ENCODE measurements at places on chromosomes 16 and 17. TPM values are rescaled to one million over a fixed set of nuclear protein-coding genes. Genes with fewer than 3 reads are reported as not detected.

The SCIMP gene
- 0.33 TPM for total RNA-seq

The OSGIN1 gene
- 5.2 TPM for total RNA-seq

The CX3CL1 gene
- total RNA-seq, result 19.1 TPM

The TERF2IP gene
- total RNA-seq, result 77.1 TPM

The FBXW10 gene
- not detected for total RNA-seq

The TMEM238L gene
- not detected for total RNA-seq

The CIBAR2 gene
- not detected for total RNA-seq

The G6PC1 gene
- not detected for total RNA-seq

The CDC6 gene
- total RNA-seq, result 0.66 TPM

The SLC6A2 gene
- not detected for total RNA-seq

The STX1B gene
- 0.33 TPM for total RNA-seq

The KRT33B gene
- not detected for total RNA-seq

The ZNRF1 gene
- total RNA-seq, result 9.3 TPM

DNA sequence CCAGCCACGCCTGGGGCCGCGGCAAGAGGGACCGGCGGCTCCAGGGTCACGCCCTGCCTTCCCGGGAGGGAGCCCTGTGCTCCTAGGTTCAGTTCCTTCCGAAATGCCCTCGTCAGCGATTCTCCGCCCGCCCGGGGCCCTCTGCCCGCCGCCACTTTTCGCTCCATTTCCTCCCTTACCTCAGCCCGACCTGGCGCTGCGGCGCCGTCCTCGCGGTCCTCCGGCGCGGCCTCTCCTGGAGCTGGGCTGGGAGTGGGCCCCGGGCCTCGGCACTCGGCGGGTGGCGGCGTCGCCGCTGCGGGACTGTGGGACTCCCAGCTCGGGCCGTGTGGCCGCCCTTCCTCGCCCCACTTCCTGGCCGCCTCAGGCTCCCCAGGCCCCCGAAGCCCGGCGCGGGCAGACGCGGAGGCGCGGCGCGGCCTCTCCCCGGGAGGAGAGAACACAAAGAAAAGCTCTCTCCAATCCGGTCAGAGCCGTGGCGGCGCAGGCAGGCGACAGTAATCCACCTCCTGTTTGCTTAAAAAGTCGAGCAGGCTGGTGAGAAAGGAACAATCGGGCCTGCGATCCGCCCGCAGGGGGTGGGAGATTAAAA, 1.6 kb downstream of the BAHCC1 start:
- H3K4me3 ChIP-seq, result peak overlapping the region; percentile 24
- no peaks in the 10 kb centered on the region for H3K36me3 ChIP-seq
- H3K4me1 ChIP-seq, result peaks cover 59% of the 10 kb centered on the region
- H3K27me3 ChIP-seq, result no peaks in the 10 kb centered on the region

DNA sequence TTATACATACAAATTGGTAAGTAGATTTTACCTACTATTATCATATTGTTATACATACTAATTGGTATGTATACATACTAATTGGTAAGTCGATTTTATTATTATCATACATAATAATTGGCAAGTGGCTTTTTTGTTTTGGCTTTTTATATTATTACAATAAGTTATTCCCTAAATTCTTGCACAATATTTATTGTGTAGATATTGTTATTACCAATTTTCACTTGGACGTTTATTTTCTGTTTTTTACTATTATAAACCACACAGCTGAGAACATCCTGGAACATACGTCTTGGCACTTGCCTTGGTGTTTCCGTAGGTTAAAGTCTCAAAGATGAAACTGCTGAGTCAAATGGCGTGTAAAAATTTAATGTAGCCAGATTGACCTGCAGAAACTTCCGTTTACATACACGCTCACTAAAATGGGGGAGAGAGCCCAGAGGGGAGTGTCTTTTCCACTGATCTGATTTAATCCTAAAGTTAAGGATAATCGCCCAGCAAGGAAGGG, 18.9 kb downstream of the GNGT2 start:
- no peak for DNase-seq
- H3K36me3 ChIP-seq, result no peaks in the 10 kb centered on the region
- H3K27ac ChIP-seq, result peak overlapping the region; percentile 86
- H3K4me1 ChIP-seq, result peaks cover 10% of the 10 kb centered on the region
- H3K27me3 ChIP-seq, result no peaks in the 10 kb centered on the region

DNA sequence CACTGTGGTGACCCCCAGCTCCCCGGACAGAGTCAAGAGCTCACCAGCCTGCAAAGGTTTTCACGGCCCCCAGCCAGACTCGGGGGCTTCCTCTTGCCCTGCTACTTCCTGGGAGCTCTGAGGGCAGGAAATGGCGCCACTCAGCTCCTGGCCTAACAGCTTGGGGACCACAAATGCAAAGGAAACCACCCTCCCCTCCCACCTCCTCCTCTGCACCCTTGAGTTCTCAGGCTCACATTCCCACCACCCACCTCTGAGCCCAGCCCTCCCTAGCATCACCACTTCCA, 375 bp upstream of the SPN start:
- H3K4me1 ChIP-seq, result no peaks in the 10 kb centered on the region
- no peaks in the 10 kb centered on the region for H3K36me3 ChIP-seq
- no peak overlapping the region for H3K4me3 ChIP-seq
- no peak for DNase-seq
- no peaks in the 10 kb centered on the region for H3K27me3 ChIP-seq

GRCh38 chr16:78990309-78990701, 610.2 kb downstream of the MAF start:
- no peak for DNase-seq
- no peaks in the 10 kb centered on the region for H3K36me3 ChIP-seq
- H3K27ac ChIP-seq, result no peak overlapping the region
- no peak overlapping the region for H3K4me3 ChIP-seq
- H3K27me3 ChIP-seq, result no peaks in the 10 kb centered on the region
- H3K4me1 ChIP-seq, result no peaks in the 10 kb centered on the region

DNA sequence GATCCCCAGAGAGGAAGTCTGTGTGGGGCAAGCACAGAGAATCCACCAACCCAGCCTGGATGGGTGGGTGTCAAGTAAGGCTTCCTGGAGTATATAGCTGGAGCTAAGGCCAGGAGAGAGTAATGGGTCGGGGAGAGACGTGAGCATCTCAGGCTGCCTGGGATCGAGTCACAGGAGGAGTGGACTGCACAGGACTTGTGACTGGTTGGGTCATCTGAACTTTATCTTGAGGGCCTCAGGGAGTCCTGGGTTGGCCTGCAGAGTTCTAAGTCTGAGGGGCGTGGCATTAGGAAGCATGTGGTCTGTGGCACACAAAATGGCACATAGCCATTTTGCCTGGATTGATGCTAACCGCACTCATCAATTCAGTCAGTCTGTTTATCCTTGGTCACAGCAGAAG, 1.5 kb downstream of the PLA2G15 start:
- H3K4me1 ChIP-seq, result peaks cover 20% of the 10 kb centered on the region
- H3K27me3 ChIP-seq, result no peaks in the 10 kb centered on the region
- no peak overlapping the region for H3K27ac ChIP-seq
- H3K36me3 ChIP-seq, result no peaks in the 10 kb centered on the region
- no peak overlapping the region for H3K4me3 ChIP-seq

GRCh38 chr17:81978524-81979298, 1.3 kb downstream of the ASPSCR1 start:
- no peaks in the 10 kb centered on the region for H3K36me3 ChIP-seq
- no peak overlapping the region for H3K27ac ChIP-seq
- no peak overlapping the region for H3K4me3 ChIP-seq
- no peaks in the 10 kb centered on the region for H3K27me3 ChIP-seq
- no peak for DNase-seq
- peaks cover 20% of the 10 kb centered on the region for H3K4me1 ChIP-seq

- no peak overlapping the region for H3K27ac ChIP-seq
- H3K4me1 ChIP-seq, result peaks cover 26% of the 10 kb centered on the region
- no peaks in the 10 kb centered on the region for H3K27me3 ChIP-seq
- peak; percentile 35 for DNase-seq
- H3K4me3 ChIP-seq, result no peak overlapping the region
These were observed 36.1 kb downstream of the HIC1 start for GRCh38 chr17:2090804-2091534.

DNA sequence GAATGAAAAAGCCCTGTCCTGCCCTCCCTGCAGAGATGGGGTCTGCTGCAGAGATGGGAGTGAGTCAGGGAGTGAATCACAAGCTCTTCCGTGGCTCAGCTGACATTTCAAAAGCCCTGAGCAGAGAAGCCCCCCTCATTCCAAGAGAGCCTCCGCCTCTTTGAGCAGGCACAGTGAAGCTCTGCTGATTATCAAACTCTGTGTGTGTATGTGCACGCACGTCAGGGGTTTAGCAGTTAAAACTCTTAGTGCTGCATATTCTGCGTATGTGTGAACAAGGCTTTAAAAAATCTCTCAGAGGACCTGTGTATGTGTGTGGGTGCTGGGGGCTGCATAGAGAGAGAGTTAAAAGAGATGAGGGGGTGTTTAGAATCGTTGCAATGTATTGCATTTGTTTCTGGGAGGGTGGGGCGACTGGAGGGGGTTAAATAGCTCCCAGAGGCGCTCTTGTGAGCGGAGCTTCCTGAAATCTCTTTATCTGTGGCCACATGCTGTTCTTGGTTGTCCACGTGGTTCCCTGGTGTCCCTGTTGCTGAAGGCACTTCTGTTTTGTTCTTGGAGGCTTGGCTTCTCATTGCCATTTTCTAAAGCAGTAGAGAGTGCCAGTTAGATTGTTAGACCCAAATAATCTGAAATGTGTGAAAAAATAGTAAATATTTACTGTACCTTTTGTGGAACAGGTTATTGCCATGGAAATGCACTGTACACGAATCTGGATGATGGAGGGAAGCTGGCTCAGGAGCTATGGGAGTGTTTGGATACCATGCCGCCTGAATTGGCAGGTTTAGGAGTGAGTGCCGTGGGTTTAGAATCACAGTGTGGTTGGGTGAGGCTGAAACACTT, 116.6 kb downstream of the PRKCB start:
- peak; percentile 38 for DNase-seq
- no peaks in the 10 kb centered on the region for H3K36me3 ChIP-seq

GRCh38 chr17:64335486-64335885, 55.2 kb downstream of the PECAM1 start:
- H3K27me3 ChIP-seq, result no peaks in the 10 kb centered on the region
- no peaks in the 10 kb centered on the region for H3K4me1 ChIP-seq
- DNase-seq, result no peak
- no peaks in the 10 kb centered on the region for H3K36me3 ChIP-seq

- no peak overlapping the region for H3K4me3 ChIP-seq
- H3K27me3 ChIP-seq, result no peaks in the 10 kb centered on the region
- H3K4me1 ChIP-seq, result peaks cover 19% of the 10 kb centered on the region
- H3K36me3 ChIP-seq, result no peaks in the 10 kb centered on the region
- no peak overlapping the region for H3K27ac ChIP-seq
These were observed 76.4 kb downstream of the SREBF1 start for GRCh38 chr17:17760350-17760749.

GRCh38 chr17:31048780-31049179, 46.0 kb upstream of the NF1 start:
- H3K4me3 ChIP-seq, result no peak overlapping the region
- DNase-seq, result no peak
- no peaks in the 10 kb centered on the region for H3K27me3 ChIP-seq
- no peaks in the 10 kb centered on the region for H3K4me1 ChIP-seq
- no peak overlapping the region for H3K27ac ChIP-seq

DNA sequence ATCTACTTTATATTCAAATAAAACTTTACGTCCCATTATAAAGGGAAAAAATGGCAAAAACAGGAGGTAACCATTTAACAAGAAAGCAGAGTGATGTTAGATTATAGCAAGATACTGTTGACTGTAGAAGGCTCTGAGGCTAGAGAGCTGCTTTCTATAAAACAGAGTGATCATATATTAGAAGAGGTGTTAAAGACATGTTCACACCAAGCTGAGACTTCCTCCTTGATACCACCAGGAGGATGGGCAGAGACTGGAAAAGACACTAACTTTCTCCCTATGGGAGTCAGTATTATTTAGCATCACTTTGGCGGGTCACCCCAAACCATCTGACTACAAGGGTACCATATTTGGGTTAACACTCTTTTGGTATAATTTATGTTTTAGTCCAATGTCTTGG, 687 bp upstream of the CIITA start:
- DNase-seq, result no peak
- peaks cover 30% of the 10 kb centered on the region for H3K4me1 ChIP-seq
- no peaks in the 10 kb centered on the region for H3K36me3 ChIP-seq
- H3K27me3 ChIP-seq, result no peaks in the 10 kb centered on the region
- no peak overlapping the region for H3K27ac ChIP-seq

GRCh38 chr16:4180511-4180910, 61.4 kb downstream of the SRL start:
- no peak overlapping the region for H3K27ac ChIP-seq
- peaks cover 11% of the 10 kb centered on the region for H3K4me1 ChIP-seq
- H3K27me3 ChIP-seq, result no peaks in the 10 kb centered on the region
- no peaks in the 10 kb centered on the region for H3K36me3 ChIP-seq
- no peak for DNase-seq

DNA sequence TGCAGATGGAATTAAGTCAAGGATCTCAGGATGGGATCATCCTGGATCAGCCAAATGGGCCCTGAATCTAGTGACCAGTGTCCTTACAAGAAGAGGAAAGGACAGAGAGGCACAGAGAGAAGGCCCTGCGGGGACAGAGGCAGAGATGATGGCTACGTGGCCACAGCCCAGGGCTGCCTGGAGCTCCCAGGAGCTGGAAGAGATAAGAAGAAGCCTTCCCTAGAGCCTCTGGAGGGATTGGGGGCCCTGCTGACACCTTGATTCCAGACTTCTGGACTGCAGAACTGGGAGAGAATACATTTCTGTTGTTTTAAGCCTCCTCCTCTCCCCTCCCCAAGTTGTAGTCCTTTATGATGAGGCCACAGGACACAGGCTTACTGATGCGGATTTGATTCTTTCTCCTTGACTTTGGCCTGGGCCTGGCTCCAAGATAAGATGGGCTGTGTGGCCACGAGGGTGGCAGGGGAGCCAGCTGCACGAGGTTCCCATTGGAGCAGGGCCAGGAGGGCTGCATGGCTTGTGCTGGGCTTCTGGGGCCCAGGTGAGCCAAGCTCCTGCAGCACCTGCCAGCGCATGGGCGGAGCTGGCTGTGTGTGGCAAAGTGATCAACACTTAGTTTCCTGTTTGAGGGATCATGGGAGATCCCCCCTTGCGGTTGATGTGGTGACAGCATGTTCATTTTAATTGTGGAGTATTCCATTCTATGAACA, 146.1 kb downstream of the IRF8 start:
- H3K27me3 ChIP-seq, result no peaks in the 10 kb centered on the region
- H3K36me3 ChIP-seq, result no peaks in the 10 kb centered on the region
- no peaks in the 10 kb centered on the region for H3K4me1 ChIP-seq
- H3K4me3 ChIP-seq, result no peak overlapping the region
- no peak overlapping the region for H3K27ac ChIP-seq

- H3K27ac ChIP-seq, result no peak overlapping the region
- H3K27me3 ChIP-seq, result no peaks in the 10 kb centered on the region
- H3K4me3 ChIP-seq, result no peak overlapping the region
- H3K4me1 ChIP-seq, result no peaks in the 10 kb centered on the region
- DNase-seq, result no peak
- no peaks in the 10 kb centered on the region for H3K36me3 ChIP-seq
These were observed 123.0 kb upstream of the ASIC2 start for GRCh38 chr17:33416131-33416530.

- H3K4me1 ChIP-seq, result no peaks in the 10 kb centered on the region
- no peaks in the 10 kb centered on the region for H3K27me3 ChIP-seq
- H3K36me3 ChIP-seq, result no peaks in the 10 kb centered on the region
- DNase-seq, result no peak
- no peak overlapping the region for H3K4me3 ChIP-seq
- H3K27ac ChIP-seq, result no peak overlapping the region
These were observed 11.5 kb downstream of the SLX4 start for GRCh38 chr16:3599922-3600321.

- peaks cover 17% of the 10 kb centered on the region for H3K4me1 ChIP-seq
- H3K27ac ChIP-seq, result no peak overlapping the region
- no peak for DNase-seq
- no peaks in the 10 kb centered on the region for H3K36me3 ChIP-seq
These were observed 3.0 kb downstream of the ENGASE start for GRCh38 chr17:79077587-79077986.

GRCh38 chr17:77089124-77089490, 51.7 kb upstream of the SEC14L1 start:
- H3K4me3 ChIP-seq, result peak overlapping the region; percentile 69
- H3K4me1 ChIP-seq, result peaks cover 43% of the 10 kb centered on the region
- H3K27ac ChIP-seq, result peak overlapping the region; percentile 90
- DNase-seq, result peak; percentile 23
- H3K36me3 ChIP-seq, result peaks cover 9% of the 10 kb centered on the region

Data from body of pancreas (tissue), 4 donors.